ENCODE measurements at places on chromosomes 4 and X.

- no peak for DNase-seq
Observed at GRCh38 chrX:14389682-14390081, 139.7 kb upstream of the GLRA2 start.

DNA sequence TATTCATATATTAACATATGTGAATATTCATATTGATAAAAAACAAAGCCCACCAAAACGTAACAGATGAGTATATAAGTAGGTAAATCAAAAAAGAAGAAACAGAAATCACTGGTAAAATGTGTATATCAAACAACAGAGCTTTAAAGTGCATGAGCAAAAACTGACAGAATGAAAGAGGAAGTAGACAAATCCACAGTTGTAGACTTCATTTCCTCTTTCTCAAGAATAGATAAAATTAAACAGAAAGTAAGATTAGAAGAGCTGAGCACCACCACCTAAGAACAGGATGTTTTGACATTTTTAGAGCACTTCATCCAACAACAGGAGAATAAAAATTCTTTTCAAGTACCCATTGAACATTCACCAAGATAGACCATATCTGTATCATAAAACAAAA is 64.6 kb downstream of the CNKSR2 start:
- no peak for DNase-seq

DNA sequence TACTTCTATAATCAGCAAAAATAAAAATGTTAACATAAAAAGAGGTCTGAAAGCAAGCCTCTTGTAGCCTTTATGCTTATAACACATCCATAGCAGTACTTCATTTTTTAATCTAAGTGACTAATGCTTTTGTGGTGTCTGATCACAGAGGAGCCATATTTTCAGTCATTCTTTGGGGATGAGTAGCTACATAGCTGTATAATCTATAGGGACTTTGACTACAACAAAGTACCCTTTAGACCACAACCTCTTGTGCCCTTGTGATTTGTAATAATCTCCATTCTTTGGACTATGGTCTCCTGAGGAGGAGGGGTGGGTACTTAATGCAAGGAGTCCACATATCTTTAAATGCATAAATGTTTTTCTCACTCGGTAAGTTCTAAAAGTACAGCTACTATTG is 9.6 kb downstream of the DRP2 start:
- DNase-seq, result no peak

DNA sequence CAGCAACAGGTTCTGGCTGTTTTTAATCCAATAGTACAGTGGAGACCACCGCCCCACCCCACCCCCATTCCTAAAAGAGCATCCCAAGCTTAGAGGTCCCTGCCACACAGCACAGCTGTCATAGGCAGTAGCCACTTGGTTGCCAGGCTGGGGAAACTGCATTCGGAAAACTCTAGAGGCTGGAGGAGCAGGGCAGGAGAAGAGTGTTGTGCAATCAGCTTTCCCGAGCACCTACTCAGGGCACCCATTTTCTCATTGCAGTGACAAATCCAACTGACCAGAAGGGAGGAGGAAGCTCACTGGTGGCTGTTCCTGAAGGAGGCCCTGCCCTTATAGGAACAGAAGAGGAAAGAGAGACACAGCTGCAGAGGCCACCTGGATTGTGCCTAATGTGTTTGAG is 1.1 kb downstream of the CXCL1 start:
- DNase-seq, result no peak

DNA sequence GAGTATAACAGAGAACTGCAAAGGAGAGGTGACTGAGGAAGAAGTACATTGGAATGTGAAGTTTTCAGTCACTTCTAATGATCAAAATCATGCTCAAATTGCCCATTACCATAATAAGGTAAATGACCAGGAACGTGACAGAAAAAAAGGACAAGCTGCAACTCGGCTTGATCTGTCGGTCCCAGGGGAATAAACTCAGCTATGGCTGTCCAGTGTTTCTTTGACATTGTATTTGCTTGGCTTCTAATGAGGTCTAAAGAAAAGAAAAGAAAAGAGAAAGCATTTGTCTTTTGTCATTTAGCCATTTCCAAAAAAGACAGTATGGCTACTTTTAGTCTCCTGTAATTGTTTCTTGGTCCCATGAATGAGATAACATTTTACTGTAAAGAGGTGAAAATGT is 25.2 kb downstream of the PHOX2B start:
- DNase-seq, result no peak

DNA sequence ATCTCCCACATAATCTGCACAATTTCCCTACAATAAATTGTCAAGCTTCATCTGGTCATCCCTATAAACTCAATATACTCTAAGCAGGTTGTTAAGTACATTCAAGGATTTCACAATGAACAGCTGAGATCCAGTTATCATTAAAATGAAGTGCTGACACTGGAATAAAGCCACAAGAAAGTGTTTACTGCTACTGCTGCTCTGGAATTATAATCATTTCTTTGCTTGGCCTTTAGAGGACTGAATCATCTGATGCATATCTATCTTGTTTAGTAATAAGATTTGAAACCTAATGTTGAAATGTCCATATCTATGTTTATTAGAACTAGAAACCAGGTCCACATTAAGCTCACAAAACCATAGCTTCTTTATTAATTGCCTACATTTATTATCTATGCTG is 338.6 kb upstream of the ZFP42 start:
- no peak for DNase-seq

DNA sequence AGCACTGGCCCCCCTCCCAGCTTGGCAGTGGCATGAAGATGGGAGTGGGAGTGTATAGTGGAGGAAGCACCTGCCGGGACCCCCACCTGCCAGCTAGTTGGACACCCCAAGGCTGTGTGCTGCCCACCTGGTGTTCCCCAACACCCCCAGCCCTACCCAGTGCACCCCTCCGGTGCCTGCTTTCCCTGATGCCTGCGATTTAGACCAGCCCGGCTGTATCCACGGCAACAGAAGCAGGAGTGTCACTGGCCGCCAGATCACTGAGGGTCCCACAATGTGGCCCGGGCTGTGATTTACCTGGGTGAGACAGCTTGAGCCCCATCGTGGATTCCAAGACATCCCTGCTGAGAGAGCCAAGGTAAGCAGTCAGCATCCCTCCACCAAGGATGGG is 533 bp downstream of the GPR173 start:
- DNase-seq, result no peak
